ENCODE measurements at places on chromosomes 12 and 14. TPM values are rescaled to one million over a fixed set of nuclear protein-coding genes. Genes with fewer than 3 reads are reported as not detected.

DNA sequence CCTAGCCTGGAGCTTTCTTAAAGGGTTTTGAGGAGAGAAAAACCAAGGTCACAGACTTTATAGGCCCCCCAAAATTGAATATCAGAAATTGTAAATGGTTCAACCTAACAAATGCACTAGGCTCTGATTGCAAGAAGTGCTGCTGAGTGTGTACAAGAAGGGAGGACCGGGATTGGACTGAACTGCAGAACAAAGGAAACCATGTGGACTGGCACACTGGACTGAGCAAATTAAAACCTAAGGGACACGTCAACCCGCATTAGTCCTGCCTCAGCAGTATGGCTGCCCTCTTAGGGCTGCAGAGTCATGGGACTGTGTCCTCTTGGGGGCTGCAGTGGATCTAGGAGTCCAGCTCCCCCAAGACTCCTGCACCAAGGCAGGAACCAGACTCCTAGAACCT, 842 bp upstream of the CISTR start:
- DNase-seq = no peak

DNA sequence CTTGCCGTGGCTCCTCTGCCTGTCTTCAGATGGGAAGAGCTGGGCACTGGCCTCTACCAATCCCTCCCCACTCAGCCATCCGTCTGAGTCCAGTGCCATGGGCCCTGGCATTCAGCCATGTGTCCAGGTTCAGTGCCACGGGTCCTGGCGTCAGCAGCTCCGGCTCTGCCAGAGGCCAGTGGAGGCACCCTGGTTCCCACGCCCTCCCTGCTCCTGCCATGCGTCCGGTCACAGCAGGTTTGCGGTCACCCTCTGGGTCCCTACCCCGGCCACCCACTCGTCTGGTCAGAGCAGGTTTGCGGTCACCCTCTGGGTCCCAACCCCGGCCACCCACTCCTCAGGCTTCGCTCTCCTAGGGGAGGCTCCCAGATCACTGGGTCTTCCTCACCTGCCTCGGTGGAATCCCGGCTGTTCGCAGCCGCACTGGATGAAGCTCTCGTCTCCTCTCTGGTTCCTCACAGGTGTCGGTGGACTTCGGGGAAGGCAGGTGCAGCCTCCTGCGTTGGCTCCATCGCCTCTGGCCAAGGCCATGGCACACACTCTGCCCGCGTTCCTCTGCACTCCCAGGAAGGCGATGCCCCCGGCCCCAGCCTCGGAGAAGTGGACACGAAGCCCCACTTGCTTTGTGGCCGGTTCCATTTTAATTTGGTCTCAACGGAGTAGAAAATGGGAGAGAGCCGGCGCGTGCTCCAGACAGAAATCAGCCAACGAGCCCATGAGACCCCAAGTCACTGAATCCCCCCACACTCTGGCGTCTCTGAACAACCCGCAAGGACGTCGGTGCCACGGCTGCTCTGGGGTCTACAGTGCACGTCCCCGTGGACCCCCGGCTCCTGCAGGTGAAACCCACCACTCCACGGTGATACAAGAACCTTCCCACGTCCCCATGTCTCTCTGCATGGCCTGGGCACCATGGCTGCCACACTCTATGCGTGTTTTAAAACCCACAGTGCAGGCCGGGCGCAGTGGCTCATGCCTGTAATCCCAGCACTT, 47.8 kb upstream of the FBRSL1 start:
- DNase-seq = no peak

DNA sequence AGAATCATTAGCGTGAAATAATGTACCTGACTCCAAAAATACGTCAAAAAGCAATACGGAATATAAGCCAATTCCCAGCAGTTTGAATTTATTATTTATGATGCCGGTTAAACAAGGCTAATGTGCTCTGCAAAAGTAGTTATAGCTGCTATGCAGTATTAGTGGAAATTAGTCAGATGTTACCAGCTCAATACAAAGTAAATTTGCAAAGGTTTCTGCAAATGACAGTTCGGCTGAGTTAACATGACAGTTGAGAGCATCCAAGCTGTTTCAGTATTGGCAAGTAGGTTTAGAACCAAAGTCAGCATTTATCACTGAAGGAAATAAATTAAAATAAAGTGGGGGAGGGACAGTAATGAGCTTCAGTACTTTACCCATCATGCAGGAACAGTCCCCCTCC, 1665.8 kb upstream of the FLRT2 start:
- DNase-seq = no peak

DNA sequence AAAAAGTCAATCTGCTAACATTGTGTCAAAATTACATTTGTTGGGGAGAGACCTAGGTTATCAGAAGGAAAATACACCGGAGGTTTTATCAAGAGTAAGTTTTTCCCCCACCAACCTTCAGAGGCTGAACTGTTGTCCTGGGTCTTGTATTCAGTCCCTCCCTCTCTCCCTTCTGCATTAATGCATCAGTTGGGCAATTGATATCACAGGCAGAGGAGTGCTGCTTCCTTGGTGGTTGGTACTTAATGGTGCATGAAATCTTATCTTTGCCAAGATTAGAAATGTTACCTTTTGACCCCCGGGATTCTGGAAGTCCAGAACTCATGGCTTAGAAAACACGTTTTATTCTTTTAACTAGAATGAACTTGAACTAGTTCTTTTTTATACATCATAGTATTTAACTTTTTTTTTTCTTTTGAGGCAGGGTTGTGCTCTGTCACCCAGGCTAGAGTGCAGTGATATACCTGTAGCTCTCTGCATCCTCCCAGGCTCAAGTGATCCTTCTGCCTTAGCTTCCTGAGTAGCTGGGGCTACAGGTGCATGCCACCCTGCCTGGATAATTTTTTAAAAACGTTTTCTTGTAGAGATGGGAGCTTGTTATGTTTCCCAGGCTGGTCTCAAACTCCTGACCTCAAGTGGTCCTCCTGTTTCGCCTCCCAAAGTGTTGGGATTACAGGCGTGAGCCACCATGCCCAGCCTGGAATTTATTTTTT, 4.9 kb downstream of the PCBP2 start:
- no peak for DNase-seq

Gene ADAM21
- not detected for polyA plus RNA-seq

DNA sequence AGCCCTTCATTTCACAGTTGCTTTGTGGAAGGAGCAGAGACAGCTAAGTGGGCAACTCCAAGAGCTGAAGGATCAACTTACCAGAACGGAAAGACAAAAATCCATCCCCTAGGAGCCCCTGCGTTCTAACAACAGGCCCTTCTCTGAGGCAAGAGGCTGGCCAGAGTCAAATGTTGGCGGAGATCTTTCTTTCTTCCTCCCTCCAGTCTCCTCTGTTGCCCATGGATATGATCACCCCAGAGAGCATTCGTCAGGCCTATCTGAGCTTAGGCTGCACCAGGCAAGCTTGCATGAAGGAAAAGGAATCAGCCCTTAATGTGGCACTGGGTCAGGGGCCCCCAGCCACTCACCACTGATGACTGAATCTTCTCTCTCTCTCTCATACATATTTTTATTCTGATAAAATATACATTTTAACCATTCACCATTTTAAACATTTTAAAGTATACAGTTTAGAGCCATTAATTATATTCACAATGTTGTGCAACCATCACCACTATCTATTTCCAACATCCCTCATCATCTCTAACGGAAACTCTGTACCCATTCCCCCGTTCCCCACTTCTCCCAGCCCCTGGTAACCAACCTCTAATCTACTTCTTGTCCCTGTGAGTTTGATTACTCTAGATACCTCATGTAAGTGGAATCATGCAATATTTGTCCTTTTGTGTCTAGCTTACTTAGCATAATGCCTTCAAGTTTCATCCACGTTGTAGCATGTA, 52.9 kb upstream of the CCND2 start:
- DNase-seq = no peak

DNA sequence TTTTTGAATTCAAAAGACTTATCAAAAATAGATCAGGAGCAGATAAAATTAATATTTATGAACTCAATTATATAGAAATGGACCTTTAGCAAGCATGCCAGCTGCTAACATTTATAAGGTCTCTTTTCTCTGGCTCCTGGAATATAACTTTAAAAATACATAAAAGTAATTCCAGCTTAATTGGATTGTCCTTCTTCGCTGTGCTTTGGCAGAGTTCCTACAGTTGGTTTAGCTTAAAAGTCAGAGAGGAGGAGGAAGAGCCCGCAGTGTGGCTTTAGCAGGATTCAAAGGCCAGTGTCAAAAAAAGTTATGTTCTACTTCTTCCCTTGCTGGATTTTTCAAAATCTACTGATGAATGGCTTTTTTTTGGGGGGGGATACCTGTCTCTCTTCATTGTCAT, 1484.9 kb upstream of the TMEM132C start:
- DNase-seq = no peak

Gene MBIP
- 13.5 TPM for polyA plus RNA-seq

DNA sequence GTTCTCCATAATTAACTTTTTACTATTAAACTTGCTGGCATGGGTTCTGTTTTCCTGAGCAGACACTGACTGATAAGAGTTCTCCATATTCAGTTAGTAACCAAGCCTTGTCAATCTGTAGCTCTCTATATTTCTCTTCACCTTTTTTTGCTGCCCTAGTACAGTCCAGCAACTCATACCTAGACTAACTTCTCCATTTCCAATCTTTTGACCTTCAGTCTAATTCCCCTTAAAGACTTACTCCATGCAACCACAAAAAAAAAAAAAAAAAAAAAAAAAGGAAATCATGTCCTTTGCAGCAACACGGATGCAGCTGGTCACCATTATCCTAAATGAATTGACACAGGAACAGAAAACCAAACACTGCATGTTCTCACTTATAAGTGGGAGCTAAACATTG, 125.7 kb upstream of the KRAS start:
- no peak for DNase-seq

DNA sequence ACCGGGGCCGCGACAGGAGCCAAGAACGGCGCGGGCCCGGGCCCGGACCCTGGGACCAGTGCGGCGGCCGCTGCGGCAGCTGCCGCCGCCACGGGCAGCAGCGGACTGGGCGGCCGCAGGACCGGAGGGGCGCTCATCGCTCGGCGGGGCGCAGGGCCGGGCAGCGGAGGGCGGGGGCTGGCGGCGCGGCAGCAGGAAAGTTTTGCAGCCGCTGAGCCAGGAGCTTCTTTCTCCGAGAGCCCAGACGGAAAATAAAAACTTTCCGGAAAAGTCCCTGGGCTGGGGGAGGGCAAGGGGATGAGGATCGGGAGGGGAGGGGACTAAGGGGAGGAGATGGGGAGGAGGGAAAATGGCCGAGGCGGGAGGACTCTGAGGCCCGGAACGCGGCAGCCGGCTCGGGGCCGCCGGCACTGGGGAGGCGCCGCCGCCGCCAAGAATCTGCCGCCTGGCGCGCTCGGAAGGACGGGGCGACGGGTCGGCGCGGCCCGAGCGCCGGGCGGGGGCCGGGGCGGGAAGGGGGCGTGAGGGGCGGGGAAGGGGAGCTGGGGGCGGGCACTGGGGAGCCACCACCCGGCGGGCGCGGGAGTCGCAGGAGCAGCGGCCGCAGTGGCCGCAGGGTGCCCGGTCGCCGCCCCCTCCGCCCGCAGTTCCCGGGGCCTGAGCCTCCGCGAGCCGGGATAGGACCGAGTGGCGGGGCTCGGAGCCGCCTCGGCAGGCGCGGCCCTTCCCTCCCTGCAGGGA, at the start of gene PRKD1:
PRKD1 (minus strand) TSS at position 472 of the 741 bp plus-strand sequence.
- DNase-seq = peak; percentile 76

DNA sequence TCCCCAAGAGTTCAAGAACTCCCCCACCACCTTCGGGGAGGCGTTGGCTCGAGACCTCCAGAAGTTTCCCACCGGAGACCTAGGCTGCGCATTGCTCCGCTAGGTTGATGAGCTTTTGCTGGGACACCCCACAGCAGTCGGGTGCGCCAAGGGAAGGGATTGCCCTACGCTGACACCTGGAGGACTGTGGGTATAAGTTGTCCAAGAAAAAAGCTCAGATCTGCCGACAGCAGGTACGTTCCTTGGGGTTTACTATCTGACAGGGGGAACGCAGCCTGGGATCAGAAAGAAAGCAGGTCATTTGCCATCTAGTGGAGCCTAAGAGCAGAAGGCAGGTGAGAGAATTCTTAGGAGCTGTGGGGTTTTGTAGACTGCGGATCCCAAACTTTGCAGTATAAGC, 98.8 kb downstream of the FRMD6 start:
- no peak for DNase-seq

- no peak for DNase-seq
These were observed 518.0 kb upstream of the TBX3 start for GRCh38 chr12:115201966-115202365.

Gene PTHLH
- polyA plus RNA-seq = 0.43 TPM

GRCh38 chr14:59406454-59407245, 58.5 kb downstream of the GPR135 start:
- DNase-seq = peak; percentile 57

Gene BCL2L14
- polyA plus RNA-seq = not detected

- no peak for DNase-seq
These were observed 104.5 kb upstream of the SFSWAP start for GRCh38 chr12:131606218-131606901.

- no peak for DNase-seq
These were observed 54.1 kb upstream of the GNG2 start for GRCh38 chr14:51806026-51807023.

DNA sequence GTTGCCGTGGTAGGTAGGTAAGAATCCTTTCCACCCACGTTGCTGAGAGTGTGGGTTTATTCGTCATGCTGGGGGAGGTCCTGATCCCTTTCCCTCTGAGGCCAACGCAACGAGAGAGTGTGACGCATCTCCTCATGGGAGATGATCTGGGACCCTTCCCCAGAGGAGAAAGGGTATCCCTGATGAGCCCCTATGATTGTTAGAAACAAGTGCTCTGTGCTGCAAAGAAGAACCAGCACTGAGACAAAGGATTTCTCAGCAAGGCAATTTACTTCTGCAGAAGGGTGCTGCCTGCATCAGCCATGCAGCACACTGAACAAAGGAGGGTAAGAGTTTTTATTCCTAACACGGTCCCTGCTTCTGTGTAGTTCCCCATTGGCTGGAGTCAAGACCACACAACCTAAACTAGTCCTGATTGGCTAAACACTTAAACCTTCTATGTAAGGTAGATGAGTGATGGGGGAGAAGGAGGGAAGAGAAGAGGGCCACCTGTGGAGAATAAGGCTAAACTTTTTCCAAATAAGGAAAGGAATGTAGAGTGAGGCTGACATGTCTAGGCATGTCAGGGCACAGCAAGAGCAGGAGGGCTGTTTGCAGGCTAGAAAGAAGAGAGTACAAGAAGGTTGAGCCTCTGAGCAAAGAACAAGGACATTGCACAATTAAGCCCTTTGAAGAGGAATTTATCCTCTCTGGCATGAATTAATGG, 21.3 kb downstream of the CLEC2A start:
- no peak for DNase-seq

- DNase-seq = no peak
These were observed 183.4 kb downstream of the KIF26A start for GRCh38 chr14:104321802-104322130.

Gene ART4
- polyA plus RNA-seq = 1.3 TPM

- no peak for DNase-seq
These were observed 14.4 kb downstream of the SPRYD3 start for GRCh38 chr12:53064613-53065436.

GRCh38 chr14:50399251-50400032, 2.8 kb upstream of the CDKL1 start:
- DNase-seq = no peak
